Stimulated activated CD4-positive, alpha-beta T cell treated with anti-CD3 and anti-CD28 coated beads, Interleukin-2, amount 100 ng/mL, for 24 hours (primary cell): ENCODE measurements at places on chromosomes 7 and 10.

DNA sequence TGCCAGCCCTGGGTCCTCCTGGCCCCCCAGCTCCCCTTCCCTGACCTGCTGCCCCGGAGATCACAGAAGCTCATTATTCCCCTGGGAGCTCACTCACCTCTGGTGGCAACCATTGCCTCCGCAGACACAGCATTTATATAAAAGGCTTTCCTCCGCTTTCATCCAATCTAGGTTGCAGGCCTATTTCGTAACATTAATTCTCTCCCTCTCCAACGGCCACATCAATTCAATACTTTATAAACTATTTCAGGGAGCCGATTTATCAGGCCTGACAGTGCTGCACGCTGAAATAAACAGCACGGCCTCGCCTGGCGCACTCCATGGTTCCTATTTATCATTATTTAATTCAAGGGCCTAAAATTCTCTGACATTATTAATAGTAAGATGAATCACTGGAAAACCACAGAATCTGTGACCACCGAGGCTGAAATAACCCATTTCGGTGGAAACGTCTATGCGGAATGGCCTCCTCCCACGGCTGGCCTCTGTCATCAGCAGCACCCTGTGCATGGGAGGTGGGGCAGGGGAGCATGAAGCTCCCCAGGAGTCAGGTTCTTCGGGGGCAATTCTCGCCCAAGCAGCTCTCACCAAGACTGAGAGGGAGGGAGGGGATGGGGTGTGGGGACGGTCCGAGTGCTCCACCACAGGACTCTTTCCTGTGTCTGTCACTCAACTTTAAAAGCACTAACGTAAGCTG is 249.3 kb upstream of the PFKP start:
- no peak for DNase-seq

GRCh38 chr10:47421057-47421952 is 37.2 kb upstream of the ZNF488 start:
- no peak for DNase-seq

GRCh38 chr7:107016312-107016711 is 28.2 kb upstream of the PRKAR2B start:
- DNase-seq: no peak

DNA sequence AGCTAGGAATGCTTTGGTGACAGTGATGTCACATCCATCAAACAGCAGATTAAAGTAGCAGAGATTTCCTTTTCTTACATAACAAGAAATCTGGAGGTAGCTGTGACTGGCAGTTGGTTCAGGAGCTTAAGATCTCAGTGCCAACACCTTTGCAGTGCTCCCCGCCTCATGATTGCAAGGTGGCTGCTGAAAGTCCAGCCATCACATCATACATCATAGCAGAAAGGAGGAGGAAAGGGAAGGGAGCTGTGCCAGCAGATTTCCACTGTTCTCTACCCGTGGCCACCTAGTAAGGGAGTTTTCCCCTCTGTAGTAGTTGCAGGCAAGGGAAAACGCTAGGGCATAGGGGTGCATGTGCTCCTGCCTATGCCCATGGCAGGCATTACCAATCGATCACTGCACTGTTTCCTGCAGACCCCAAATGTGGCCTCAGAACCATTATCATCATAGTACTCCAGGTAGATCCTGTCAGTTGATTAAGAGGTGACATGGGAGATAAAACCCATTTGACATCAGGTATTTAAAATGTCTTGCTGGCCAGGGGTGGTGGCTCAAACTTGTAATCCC is 57.9 kb upstream of the GTF2IRD1 start:
- no peak for DNase-seq

DNA sequence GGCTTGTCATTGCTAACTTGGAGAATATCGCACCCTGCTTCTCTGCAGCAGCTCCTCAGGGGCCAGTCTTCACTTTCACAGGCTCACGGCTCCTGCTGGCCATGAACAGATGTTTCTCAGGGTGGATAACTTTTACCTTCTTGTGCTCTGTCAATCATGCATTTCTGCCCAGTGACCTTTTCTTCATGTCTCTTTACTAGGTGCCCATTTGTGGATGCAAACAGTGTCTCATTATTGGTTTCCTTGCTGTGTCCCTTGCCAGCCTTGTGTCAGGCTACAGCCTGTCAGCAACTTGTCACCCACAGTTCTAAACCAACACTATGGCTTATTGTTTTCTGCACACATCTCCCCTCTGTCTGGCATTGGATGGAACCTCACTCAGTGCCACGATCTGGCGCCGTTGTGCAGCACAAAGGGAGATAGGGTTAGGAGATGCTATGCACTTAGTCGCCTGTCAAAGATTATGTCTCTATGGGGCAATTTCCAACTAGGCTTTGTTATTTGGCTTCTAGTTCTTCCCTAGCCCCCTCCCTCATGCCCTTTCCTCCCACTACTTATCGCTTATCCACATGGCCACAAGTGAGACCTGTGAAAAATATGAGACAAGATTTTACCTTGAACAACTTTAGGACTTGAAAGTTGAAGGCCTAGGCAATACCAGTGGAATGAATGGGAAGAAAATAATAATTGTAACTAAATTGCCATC is 45.7 kb upstream of the NXPH1 start:
- DNase-seq: no peak

GRCh38 chr7:108648989-108649388 is 79.3 kb downstream of the DNAJB9 start:
- DNase-seq: no peak

DNA sequence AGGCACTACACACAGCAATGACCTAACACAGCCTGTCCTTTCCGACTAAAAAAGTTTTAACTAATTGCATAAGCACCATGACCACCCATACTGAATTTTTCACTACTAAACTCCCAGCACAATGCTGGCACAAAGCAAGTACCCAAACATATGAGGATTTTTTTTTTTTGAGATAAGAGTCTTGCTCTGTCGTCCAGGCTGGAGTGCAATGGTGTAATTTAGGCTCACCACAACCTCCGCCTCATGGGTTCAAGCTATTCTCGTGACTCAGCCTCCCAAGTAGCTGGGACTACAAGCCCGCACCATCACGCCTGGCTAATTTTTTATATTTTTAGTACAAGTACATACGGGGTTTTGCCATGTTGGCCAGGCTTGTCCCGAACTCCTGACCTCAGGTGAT is 5.1 kb downstream of the UBE2H start:
- no peak for DNase-seq

GRCh38 chr7:47477191-47478016 is 104.5 kb downstream of the TNS3 start:
- no peak for DNase-seq

GRCh38 chr10:11463111-11463510 is 148.3 kb downstream of the USP6NL start:
- no peak for DNase-seq

DNA sequence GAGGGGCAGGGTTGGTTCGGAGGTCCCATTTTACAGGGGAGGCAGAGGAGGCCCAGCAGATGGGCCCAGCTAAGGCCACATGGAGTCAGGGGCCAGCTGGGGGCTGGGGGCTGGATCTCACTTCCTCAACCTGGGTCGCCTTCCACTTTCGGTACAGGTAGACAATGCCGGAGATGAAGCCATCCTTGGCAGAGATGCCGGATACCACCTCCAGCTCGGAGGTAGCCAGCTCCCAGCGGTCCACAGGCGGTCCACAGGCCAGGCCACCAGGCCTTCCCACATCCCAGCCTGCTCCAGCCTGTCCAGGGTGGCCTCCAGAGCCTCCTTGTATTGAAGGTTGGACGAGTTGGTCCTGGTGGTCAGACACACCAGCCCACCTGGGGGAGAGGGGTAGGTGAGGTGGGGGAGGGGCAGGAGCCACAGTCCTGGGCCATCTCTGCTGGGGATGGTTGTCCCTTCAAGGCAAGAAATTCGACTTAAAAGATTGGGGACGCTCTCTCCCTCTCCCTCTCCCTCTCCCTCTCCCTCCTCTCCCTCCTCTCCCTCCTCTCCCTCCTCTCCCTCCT is 3.9 kb downstream of the CLDN4 start:
- no peak for DNase-seq

- DNase-seq: no peak
Measured at GRCh38 chr7:102300643-102301221, 14.1 kb downstream of the SH2B2 start.

GRCh38 chr7:41167836-41168235 is 535.1 kb downstream of the INHBA start:
- no peak for DNase-seq

GRCh38 chr7:66500087-66500486 is 128.6 kb upstream of the KCTD7 start:
- DNase-seq: no peak

GRCh38 chr10:98516352-98516751 is 69.6 kb upstream of the HPS1 start:
- no peak for DNase-seq

GRCh38 chr7:155355176-155355575 is 57.5 kb downstream of the INSIG1 start:
- DNase-seq: no peak

DNA sequence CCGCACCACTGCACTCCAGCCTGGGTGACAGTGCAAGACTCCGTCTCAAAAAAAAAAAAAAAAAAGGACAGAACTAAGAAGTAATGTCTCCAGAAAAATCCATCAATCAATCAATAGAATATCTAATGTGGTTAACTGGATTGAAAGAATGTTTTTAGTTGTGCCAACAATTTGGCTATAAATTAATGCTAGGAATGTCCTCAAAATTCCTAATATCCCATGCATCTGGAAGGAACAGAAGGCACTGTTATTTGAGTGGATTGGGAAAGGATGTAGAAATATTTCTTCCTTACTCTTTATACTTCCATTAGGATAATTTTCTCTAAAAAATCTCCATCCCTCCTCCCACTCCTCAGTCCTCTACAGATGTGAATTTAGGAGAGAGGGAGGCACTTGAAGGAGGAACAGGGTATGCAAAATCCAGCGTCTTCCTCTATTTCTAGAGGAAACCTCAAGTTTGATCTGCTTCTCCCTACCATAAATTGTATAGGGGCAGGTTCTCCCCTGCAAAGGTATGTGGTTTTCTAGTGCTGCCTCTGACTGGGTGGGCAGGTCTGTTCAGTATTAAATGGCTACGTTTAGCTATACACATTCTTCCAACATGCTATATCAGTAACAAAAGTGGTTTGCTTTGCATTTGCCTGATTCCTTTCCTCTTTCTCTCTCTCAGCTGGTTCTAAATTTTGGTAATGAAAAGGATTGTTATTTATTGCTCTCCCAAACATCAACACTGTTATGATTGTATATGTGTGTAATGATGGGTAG is 54.1 kb downstream of the RNLS start:
- DNase-seq: no peak

GRCh38 chr7:158740013-158740656 is 35.5 kb upstream of the NCAPG2 start:
- no peak for DNase-seq

DNA sequence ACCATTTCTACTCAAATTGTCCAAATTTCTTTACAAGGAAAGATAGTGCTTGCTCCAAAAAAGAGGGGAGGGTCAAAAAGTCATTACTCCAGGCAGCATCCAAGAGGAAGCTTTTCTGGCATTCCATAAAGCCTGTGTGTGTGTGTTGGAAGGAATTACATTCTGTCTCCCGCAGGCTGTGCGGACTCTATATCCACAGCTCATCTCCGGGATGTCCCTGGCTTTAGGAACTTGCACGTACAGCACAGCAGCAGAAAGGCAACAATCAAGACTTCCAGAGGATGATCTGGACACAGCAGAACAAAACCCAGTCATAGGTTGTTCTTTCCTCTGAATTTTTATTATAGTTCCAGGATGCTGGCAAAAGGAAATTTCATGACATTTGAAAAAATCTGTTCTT is 94.8 kb downstream of the ITIH5 start:
- no peak for DNase-seq

GRCh38 chr7:77760809-77761453 is 37.3 kb downstream of the TMEM60 start:
- no peak for DNase-seq

- no peak for DNase-seq
Measured at GRCh38 chr7:155887174-155887525, 74.9 kb upstream of the SHH start.

GRCh38 chr10:79947787-79948424 is 999 bp downstream of the SFTPD start:
- DNase-seq: no peak

DNA sequence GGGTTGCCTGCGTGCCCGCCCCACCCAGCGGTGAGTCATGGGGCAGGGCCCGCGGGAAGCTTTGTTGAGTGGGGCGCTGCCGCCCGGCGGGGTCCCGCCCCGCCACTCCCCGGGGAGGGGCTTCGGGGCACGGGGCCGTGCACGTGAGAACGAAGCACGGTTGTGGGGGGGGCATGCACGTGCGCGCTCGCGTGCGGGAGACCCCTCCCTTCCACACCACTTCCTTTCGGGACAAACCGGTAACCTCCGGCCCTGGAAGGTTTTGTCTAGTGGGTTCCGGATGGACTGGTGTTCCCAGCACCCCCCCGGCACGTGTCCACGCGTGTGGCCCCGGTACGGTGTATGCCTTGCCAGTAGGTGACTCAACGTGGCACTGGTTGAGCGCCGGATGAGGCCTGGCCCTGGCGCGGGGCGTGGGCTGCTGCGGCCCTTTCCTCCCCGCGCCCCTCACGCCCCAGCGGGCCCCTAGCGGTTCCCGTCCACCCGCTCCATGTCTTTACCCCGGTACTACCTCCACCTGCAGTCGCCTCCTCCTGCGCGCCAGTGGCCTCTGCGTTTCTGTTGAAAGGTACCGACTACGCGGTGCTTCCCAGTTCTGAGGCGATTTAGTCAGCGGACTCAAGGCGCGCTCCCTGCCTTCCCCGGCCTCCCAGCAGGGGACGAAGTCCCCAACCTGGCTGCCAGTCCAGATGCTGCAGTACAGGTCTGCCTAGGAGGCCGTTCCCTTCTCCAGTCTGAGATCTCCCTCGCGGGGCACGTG is 3.1 kb downstream of the ADIRF start:
- DNase-seq: peak; percentile 87

- DNase-seq: no peak
Measured at GRCh38 chr10:110918643-110919348, at the start of gene BBIP1. BBIP1 (minus strand) TSS chr10:110919180; CDS start chr10:110918157, 1,023 bp downstream.

DNA sequence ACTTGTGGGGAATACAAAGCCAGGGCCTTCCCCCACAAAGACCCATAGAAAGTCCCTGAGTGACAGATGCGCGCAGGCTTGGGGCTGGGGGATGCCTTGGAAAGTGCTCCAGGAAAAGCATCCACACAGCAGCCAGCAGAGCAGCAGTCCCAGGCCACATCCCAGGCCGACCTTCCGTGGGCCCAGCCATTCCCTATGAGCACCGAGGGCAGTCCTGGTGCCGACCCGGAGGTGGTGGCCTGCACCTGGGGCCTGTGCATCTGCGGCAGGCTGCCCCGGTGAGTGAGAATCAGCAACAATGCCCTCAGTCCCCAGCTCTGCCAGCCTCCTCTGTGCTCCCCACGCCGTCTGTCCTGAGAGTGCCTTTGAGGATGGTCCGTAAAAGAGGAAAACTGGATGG is 26.4 kb downstream of the ASB13 start:
- DNase-seq: no peak

DNA sequence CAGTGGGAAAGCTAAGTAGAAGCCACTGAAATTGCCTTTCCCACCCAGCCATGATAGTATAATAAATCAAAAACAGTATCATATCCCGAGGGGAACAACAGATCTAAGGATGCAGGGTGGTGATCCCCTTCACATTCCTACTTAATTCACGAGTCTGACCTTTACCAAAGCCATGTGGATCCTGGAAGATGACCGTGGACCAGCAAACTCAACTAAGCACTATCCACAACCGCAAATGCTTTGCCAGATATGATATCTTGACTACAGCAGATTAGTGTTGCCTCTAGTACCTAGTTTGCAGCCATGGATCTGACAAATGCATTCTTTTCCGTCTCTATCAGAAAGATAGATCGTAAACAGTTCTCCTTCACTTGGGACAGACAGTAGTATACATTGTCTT is 67.3 kb upstream of the IL6 start:
- DNase-seq: no peak

- DNase-seq: no peak
Measured at GRCh38 chr7:67696878-67697277, 700.2 kb downstream of the TYW1 start.
